ENCODE measurements at places on chromosomes 13 and 19. TPM values are rescaled to one million over a fixed set of nuclear protein-coding genes. Genes with fewer than 3 reads are reported as not detected.
A peak's percentile ranks its signal among the peaks of the same experiment; 100 is the strongest.

The CYP2S1 gene
- 0.67 TPM for polyA plus RNA-seq

DNA sequence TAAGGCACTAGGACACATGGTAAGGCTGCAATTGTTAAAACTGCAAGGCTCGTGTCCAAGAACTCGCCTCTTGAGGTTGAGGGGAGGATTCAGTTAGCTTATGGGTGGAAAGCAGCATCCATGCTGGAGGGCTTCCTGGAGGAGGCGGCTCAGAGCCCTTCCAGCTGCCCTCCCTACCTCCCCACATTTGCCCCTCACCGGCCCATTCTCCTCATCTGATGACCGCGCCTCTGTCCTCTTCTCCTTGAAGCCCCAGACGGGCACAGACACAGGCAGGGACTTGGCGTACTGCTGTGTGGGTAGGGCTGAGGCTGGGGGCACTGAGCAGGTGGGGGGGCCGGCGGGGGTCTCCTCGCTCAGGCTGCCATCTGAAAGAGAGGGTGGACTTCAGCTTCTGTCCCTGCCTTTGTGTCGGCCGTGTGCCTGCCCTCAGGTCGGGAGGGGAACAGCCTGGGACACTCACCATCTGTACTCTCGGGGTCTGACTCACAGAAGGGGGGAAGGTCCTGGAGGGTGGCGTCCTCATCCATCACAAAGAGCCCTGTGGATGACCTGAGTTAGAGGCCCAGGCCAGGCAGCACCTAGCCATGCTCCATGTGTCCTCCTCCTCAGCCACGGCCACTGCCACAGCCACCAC, 4.1 kb upstream of the PNKP start:
- no peak for DNase-seq

DNA sequence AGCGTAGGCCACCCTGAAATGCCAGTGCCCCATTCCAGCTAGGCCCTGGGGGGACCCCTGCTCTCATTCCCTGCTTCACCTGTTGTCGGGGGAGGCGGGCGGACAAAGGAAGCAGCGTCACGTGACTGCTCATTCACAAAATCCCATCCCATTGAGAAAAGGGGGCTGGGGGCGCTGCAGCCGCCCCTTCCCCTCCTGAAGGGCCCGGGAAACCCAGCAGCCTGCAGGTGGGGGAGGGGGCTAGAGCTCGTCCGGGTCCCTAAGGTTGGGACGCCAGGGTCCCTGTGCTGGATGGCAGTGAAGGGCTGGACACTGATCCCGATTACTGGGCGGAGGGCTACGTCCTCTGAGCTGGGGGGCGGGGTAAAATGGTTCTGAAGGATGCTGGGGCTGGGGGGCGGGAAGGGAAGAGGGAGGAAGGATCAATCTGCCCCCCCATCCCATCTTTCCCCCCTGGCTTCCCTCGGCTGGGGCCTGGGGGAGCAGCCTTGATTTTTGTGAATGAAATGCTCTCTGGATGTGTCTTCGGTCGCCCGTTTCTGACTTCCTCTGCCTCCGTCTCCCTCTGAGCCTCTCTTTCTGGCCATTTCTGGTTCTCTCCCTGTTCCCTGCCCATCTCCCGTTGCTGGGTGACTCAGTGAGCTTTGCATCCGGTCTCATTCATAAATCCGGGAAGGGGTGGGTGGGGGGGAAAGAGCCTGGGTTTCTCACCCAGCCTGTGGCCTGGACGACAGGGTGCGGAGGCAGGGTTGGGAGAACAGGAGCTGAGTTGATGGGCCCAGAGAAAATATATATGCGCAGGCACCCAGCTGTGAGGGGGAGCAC, 816 bp downstream of the SPRED3 start:
- peak; percentile 80 for DNase-seq

DNA sequence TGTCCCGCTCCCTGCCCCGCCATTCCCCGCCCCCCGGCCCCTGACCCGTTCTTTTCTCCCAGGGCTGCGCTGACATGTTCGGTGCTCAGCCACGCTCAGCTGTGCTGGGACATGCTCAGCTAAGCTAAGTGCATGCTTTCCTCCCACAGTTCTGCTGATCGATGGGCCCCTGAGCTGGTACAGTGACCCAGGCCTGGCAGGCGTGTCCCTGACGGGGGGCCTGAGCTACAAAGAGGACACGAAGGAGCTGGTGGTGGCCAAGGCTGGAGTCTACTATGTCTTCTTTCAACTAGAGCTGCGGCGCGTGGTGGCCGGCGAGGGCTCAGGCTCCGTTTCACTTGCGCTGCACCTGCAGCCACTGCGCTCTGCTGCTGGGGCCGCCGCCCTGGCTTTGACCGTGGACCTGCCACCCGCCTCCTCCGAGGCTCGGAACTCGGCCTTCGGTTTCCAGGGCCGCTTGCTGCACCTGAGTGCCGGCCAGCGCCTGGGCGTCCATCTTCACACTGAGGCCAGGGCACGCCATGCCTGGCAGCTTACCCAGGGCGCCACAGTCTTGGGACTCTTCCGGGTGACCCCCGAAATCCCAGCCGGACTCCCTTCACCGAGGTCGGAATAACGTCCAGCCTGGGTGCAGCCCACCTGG, 3.7 kb downstream of the TNFSF9 start:
- DNase-seq: no peak

GRCh38 chr13:48783695-48784230, 130.0 kb downstream of the CYSLTR2 start:
- DNase-seq: no peak

The TTC9B gene
- polyA plus RNA-seq: 0.30 TPM

The CD22 gene
- 0.18 TPM for polyA plus RNA-seq
